HFF-Myc (cell line): ENCODE measurements at places on chromosomes 7 and 10.

- DNase-seq = peak; percentile 89
Observed at GRCh38 chr10:49300140-49300974, 1.4 kb downstream of the C10orf71 start.

GRCh38 chr10:79377557-79378382, 30.5 kb downstream of the PPIF start:
- no peak for DNase-seq

- DNase-seq = no peak
Observed at GRCh38 chr10:77351386-77351785, 286.2 kb downstream of the KCNMA1 start.

- DNase-seq = no peak
Observed at GRCh38 chr10:119208553-119208940, 1.2 kb downstream of the GRK5 start.

DNA sequence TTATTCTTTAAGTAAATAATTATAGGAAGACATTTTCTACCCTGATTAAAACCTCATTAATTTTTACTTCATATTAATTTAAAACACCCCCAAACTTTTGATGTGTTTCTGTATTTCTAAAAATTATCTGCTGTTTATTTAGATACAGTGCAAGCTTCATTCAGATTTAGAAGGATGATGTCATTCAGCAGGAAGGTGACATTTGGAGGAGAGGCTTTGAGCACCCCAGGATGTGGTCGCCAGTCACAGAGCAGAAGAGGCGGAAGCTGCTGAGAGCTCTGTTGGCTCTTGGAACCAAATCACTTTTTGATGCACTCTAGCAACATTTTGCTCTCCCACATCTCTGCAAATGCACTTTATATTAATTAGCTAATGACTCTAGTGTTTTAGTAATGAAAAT, 233.9 kb upstream of the CACNA2D1 start:
- no peak for DNase-seq

DNA sequence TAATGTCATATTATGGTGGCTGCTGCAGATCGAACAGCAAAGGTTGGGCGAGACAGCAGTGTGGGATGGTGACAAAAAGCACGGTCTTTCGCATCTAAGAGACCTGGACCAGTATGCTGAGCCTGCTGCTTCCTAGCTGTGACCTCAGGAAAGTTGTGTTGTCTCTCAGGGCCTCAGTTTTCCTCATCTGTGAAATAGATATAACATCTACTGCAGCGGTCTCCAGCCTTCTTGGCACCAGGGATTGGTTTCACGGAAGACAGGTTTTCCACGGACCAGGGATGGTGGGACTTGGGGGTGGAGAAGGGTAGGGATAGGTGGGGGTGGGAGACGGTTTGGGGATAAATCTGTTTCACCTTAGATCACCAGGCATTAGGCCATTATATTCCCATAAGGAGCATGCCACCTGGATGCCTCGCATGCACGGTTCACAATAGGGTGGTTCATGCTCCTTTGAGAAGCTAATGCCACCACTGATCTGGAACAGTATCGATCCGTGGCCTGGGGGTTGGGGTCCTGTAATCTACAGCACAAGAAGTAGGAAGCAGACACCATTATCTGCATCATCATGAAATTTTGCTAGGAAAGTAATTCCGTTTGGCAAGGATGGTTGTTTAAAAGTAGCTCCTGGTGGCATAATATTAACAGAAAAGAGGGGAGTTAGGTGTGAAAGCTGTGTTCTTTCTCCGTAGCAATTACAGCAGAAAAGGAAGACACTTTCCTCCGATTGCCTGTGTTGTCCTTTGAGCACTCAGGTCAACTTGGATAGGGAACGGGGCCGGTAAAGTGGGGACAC, 10.8 kb downstream of the KLF6 start:
- DNase-seq = no peak

DNA sequence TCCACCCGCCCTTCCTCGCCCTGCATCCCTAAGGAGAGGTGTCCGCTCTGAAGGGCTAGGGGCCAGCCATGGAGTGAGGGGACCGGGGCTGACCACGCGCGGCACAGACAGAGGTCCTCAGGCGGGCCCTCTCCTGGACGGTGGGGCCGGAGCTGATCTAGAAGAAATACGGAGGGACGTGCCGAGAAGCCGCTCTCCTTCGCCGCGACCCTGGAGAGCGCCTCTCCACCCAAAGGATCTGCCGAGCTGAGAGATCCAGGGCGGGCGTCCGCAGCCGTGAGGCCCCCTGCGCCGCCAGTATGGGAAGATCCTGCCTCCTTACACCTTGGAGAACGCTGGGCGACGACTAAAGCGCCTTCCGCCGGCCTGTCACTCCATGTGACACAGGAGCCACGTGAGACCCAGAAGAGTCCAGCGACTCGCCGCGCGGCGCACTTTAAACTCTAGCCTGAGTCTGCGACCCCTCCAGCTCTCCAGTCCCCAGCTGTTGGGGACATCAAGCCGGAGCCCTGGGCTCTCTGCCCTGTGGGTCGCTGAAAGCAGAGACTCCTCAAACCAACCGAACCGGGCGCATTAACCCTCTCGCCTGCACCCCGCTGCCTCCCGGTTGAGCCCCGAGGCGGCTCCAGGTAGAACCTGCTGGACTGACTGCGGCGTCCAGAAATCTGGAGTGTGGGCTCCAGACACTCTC, 1.5 kb upstream of the SFMBT2 start:
- no peak for DNase-seq

DNA sequence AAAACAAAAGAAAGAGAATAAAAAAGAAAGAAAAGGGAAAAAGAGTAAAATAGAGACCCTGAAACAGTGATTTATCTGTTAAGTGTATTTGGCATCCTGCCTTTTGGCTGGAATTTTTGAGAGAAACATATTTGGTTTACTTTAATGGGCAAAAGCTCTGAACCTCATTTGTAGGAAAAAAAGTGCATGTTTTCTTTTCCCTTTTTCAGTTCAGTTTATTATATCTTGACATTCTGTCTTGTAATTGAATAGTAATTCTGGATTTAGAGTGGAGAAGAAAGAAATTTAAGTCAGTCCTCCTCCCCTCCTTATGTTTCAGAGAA, 69.5 kb downstream of the ARID5B start:
- no peak for DNase-seq

- DNase-seq = no peak
Observed at GRCh38 chr10:77716458-77717317, 79.1 kb upstream of the KCNMA1 start.

DNA sequence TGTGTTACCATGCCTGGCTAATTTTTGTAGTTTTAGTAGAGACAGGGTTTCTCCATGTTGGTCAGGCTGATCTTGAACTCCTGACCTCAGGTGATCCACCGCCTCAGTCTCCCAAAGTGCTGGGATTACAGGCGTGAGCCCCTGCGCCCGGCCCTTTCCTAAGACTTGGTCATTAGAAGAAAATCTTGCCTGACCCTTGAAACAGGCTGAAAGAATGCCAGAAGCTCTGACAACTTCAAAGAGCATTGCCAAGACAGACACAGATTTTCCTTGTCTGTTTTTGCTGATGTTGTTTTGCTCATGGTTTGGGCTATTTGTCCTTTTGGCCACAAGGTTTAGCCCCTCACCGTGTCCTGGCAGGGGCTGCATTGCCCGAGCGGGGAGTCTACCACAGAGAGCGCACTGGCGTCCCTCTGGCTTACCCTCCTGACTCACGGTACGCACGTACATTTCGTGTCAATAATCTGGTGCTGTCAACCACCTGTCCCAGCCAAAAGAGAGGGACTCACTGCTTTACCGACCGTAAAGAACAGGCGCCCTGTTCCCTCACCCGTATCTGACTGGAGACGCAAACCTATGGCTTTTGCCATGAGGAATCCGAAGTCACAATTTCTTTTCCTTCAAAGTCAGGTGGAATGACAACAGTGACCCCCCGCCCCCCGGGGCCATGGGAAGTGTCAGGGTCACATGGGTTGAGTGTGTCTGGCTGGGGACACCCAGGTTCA, 10.1 kb upstream of the INPP5A start:
- no peak for DNase-seq

DNA sequence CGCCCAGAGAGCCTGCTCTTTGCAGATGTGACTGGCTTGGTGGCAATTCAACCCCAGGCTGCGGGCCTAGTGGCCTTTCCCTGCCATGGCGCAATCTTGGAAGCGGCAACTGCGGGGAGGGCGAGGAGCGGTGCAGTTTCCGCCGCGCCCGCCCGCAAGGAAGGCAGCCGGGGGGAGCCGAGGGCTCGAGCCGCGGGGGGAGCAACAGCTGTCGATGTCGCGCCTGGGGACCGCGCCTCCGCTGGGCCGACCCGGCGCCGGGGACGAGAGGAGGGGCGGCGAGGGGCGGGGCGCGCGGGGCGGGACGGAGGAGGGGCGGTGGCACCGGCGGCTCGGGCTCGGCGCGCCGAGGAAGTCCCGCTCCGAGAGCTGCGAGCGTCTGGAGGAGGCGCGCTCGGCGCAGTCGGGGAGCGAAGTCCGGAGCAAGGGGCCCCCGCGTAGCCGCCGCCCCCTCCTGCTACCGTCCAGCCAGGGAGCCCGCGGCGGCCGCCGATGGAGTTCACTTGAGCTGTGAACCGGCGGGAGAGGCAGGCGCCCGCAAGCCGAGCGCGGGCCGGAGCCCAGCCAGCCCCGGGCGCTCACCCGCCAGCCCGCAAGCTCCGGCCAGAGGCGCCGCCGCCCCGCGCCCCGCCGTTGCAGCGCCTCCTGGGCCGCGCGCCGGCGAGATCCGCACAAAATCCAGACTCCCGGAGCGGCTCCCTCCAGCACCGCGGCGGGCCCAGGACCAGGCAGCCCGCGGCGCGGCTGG, 438.1 kb upstream of the GALNT17 start:
- DNase-seq = no peak

GRCh38 chr10:49448924-49449323, 53.0 kb upstream of the DRGX start:
- no peak for DNase-seq

GRCh38 chr10:18880530-18880929, 168.1 kb upstream of the MALRD1 start:
- no peak for DNase-seq

GRCh38 chr10:72800000-72800740, 93.4 kb upstream of the OIT3 start:
- DNase-seq = no peak

GRCh38 chr7:5622286-5622685, 159.2 kb downstream of the RNF216 start:
- no peak for DNase-seq

- DNase-seq = no peak
Observed at GRCh38 chr10:103780242-103781149, 74.9 kb downstream of the SH3PXD2A start.

DNA sequence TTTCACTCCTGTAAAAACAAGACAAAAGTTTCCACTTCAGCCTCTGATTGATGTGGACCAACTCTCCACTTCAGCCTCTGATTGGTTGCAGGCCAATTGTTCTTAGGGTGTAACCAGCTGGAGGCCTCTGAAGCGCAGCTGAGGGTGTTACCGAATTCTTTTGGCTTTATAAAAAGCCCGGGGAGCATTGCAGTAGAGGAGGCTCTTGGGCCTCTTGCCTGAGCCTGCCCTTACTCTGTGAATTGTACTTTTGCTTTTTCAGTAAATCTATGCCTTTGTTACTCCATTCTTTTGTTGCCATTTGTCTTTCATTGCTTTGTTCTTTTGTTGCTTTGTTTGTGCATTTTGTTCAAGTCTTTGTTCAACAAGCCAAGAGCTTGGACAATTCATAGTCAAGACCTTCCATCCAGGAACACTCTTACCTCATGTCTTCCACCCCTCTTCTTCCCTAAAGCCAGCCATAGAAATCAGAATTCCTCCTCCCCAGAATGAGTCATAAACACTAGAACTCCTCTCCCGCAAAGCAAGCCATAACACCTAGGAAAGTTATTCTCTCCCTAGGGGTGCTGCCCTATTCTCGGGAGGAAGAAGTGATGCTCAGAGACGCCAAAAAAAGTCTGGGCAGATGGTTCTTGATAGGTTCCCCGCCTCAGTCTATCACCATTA, 53.5 kb upstream of the ARMC3 start:
- DNase-seq = no peak

- no peak for DNase-seq
Observed at GRCh38 chr10:78857193-78857592, 211.6 kb upstream of the ZMIZ1 start.

GRCh38 chr7:16764942-16765341, 11.4 kb downstream of the TSPAN13 start:
- DNase-seq = no peak

- DNase-seq = no peak
Observed at GRCh38 chr10:131001438-131001837, 310.1 kb downstream of the TCERG1L start.

- DNase-seq = no peak
Observed at GRCh38 chr7:2168615-2169311, 64.0 kb downstream of the MAD1L1 start.

- DNase-seq = no peak
Observed at GRCh38 chr7:122535086-122535485, 163.8 kb downstream of the RNF133 start.

DNA sequence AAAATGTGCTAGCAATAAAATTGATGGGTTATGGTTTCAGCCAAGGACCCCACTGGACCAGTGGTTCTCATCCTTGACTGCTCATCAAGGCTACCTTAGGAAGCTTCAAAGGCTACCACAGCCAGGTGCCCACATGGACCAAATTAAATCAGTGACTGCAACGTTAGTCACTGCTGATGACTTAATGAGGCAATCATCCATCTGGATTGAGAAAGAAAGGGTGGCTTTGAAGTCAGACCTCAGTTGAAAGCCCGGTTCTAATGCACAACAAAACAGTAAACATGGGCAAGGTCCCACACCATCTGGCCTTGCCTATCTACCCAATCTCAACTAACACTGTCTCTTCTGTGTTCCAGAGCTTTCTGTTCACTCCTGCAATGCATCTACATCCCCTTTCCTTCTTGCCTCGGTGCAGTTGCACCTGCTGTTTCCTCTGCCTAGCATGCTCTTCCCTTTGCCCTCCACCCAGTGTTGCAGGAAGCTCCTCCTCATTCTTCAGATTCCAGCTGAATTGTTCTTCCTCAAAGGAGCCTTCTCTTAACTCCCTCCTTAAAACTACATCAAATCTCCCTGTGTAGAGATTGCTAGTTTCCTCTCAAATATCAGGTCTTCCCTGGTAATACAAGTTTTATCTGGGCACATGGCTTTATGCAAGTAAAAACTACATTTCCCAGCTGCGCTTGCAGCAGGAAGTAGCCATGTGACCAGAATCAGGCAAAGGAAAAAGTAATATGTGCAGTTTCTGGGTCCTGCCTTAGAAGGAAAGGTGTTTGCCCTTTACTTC, 10.3 kb upstream of the KCNK18 start:
- peak; percentile 46 for DNase-seq

GRCh38 chr10:16408379-16408778, 28.4 kb upstream of the PTER start:
- DNase-seq = no peak

DNA sequence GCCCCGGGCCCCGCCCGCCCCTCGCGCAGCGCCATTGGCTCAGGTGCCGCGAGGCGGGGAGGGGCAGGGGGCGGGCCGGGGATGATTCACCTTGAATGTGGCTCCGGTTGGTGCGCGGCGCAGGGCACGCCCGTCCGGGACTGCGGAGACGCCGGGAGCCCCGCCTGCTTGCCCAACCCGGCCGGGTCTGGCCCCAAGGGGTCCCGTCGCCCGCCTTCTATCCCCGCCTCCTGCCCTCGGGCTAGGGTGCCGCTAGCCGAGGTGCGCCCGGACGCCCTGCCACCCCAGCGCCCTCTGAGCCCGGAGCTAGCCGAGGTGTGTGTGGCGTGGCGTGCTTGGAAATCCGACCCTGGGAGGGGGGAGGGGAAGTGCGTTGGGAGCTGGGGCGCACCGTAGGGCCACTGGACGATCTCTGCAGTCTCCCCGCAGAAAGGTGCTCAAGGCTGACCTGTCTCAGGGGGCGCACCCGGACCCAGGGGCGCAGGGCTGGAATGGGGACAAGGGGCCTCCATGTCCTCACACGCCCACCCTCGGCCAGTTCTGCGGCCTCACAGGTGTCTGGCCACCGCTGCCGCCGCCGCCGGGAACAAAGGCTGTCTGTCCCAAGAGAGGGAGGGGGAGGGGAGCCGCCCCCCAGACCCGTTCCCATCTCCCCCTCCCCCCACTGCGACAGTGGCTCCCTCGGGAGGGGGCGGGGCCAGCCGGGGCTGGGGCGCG, 168.9 kb downstream of the NRF1 start:
- no peak for DNase-seq
